A549 treated with Mapracorat at 1 μM for 4 hours (cell line): ENCODE measurements at places on chromosomes 3 and 15. TPM values are rescaled to one million over a fixed set of nuclear protein-coding genes. Genes with fewer than 3 reads are reported as not detected.

IL17RD gene
- total RNA-seq: 0.54 to 1.4 TPM (median 1.1 TPM) in 5 replicates

UMPS gene
- 47.6 to 57.3 TPM (median 48.5 TPM) in 5 replicates for total RNA-seq

DUOX1 gene
- not detected in 5 replicates for total RNA-seq

FAM81A gene
- total RNA-seq: 9.5 to 15.5 TPM (median 11.5 TPM) in 5 replicates

DPPA4 gene
- total RNA-seq: not detected in 5 replicates

MITF gene
- 4.7 to 8.7 TPM (median 6.1 TPM) in 5 replicates for total RNA-seq

ZFYVE19 gene
- total RNA-seq: 13.9 to 19.2 TPM (median 17.3 TPM) in 5 replicates

EFCC1 gene
- total RNA-seq: not detected in 5 replicates

PLA2G4E gene
- total RNA-seq: not detected in 5 replicates

IL12A gene
- 0.98 to 1.9 TPM (median 1.3 TPM) in 5 replicates for total RNA-seq

ACAP2 gene
- 5.2 to 8.6 TPM (median 7.4 TPM) in 5 replicates for total RNA-seq

TRPM1 gene
- total RNA-seq: not detected in 5 replicates

APEH gene
- total RNA-seq: 59.7 to 71.2 TPM (median 63.7 TPM) in 5 replicates

FAM107A gene
- total RNA-seq: 0.11 to 0.24 TPM (median 0.20 TPM) in 5 replicates

GOLGA6D gene
- total RNA-seq: 0.07 to 0.14 TPM in 2 of 5 replicates, not detected in the others

APBA2 gene
- 15.5 to 20.7 TPM (median 17.9 TPM) in 5 replicates for total RNA-seq

FEZF2 gene
- not detected in 5 replicates for total RNA-seq

SPINK8 gene
- total RNA-seq: not detected in 5 replicates

CELSR3 gene
- total RNA-seq: 2.8 to 4.7 TPM (median 4.4 TPM) in 5 replicates

C3orf70 gene
- 0.02 to 0.05 TPM (median 0.04 TPM) in 3 of 5 replicates, not detected in the others for total RNA-seq

GPR171 gene
- total RNA-seq: not detected in 5 replicates

CPA3 gene
- total RNA-seq: not detected in 5 replicates

TMEM207 gene
- not detected in 5 replicates for total RNA-seq

SEMA5B gene
- 0.15 to 0.66 TPM (median 0.33 TPM) in 5 replicates for total RNA-seq

RNF123 gene
- total RNA-seq: 10.2 to 16.4 TPM (median 14.9 TPM) in 5 replicates

PRSS50 gene
- total RNA-seq: not detected in 5 replicates

CLDN11 gene
- total RNA-seq: 0.13 to 0.21 TPM (median 0.18 TPM) in 3 of 5 replicates, not detected in the others

EPB42 gene
- not detected in 5 replicates for total RNA-seq

GRK7 gene
- total RNA-seq: not detected in 5 replicates

NOX5 gene
- 0.21 to 0.43 TPM (median 0.30 TPM) in 5 replicates for total RNA-seq

LRRC49 gene
- total RNA-seq: 4.3 to 7.1 TPM (median 5.4 TPM) in 5 replicates

TICRR gene
- 10.9 to 13.5 TPM (median 12.0 TPM) in 5 replicates for total RNA-seq

OSBPL10 gene
- total RNA-seq: 16.0 to 22.9 TPM (median 18.7 TPM) in 5 replicates

CCDC13 gene
- 0.30 to 0.74 TPM (median 0.41 TPM) in 5 replicates for total RNA-seq

BCL2A1 gene
- total RNA-seq: 9.8 to 18.7 TPM (median 12.3 TPM) in 5 replicates

GOLGA8R gene
- 0.17 to 0.26 TPM (median 0.22 TPM) in 4 of 5 replicates, not detected in the other for total RNA-seq

EFHB gene
- 0.78 to 2.0 TPM (median 1.0 TPM) in 5 replicates for total RNA-seq

GHRL gene
- not detected in 5 replicates for total RNA-seq

SLC12A1 gene
- total RNA-seq: not detected in 5 replicates

CHDH gene
- 1.7 to 2.9 TPM (median 2.2 TPM) in 5 replicates for total RNA-seq

ANKRD63 gene
- total RNA-seq: 0.15 to 0.40 TPM (median 0.32 TPM) in 4 of 5 replicates, not detected in the other

IQCF5 gene
- not detected in 5 replicates for total RNA-seq

CCK gene
- total RNA-seq: 1.2 to 2.7 TPM (median 2.3 TPM) in 5 replicates

ADCY5 gene
- 0.22 to 0.88 TPM (median 0.30 TPM) in 5 replicates for total RNA-seq

WDR93 gene
- total RNA-seq: 0.07 to 0.25 TPM (median 0.19 TPM) in 5 replicates

ANKUB1 gene
- not detected in 5 replicates for total RNA-seq

PPP1R14D gene
- 0.20 to 0.33 TPM in 2 of 5 replicates, not detected in the others for total RNA-seq

TNNC1 gene
- 0.99 to 1.5 TPM (median 1.4 TPM) in 5 replicates for total RNA-seq

CPN2 gene
- not detected in 5 replicates for total RNA-seq

CLDN18 gene
- total RNA-seq: not detected in 5 replicates
